ENCODE measurements at places on chromosomes 4 and X. TPM values are rescaled to one million over a fixed set of nuclear protein-coding genes. Genes with fewer than 3 reads are reported as not detected.

NFKB1 gene
- total RNA-seq, result 24.6 TPM

SLC10A4 gene
- total RNA-seq, result 2.0 TPM

TASL gene
- not detected for total RNA-seq

PFKFB1 gene
- total RNA-seq, result 0.77 TPM

PTPN13 gene
- total RNA-seq, result 70.5 TPM

BANK1 gene
- 0.44 TPM for total RNA-seq

MAP3K15 gene
- 2.0 TPM for total RNA-seq

AMER1 gene
- total RNA-seq, result 13.6 TPM

FAM149A gene
- 5.6 TPM for total RNA-seq

SPATA4 gene
- total RNA-seq, result not detected

ZNF81 gene
- 10.1 TPM for total RNA-seq

IGFBP7 gene
- 0.82 TPM for total RNA-seq

FMR1NB gene
- not detected for total RNA-seq

GAGE12E gene
- total RNA-seq, result not detected

RFC1 gene
- 69.3 TPM for total RNA-seq

OTUD6A gene
- total RNA-seq, result not detected

HAND2 gene
- total RNA-seq, result not detected

GRCh38 chr4:73856518-73856917 is 3.4 kb downstream of the PF4V1 start:
- DNase-seq, result no peak

GRCh38 chrX:112163906-112164305 is 81.3 kb upstream of the TRPC5 start:
- DNase-seq, result no peak

DNA sequence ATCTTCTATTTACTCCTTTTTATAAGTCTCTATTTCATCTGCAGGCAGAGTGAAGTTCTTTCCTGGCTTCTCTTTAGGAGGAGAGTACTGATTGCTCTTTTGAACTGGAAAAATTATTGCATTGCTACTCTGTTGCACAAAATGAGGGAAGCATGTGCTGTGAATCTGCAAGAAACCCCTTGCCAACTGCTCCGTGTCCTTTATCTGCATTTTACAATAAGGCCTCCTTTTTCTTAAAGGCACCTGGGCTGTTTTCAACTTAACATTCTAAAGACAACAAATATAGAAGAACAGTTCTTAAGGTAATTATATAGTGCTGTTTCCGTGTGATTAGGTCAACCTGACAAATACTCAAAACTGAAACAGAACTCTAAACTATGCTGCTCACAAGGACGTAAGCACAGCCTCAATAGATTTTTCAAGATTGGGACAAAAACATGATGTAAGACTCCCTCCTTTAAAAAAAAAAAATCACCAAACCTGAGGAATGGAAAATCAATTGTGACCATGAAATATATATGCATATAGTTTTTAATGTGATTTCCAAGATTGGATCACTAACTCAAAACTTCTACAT is 716.6 kb upstream of the INTU start:
- no peak for DNase-seq

DNA sequence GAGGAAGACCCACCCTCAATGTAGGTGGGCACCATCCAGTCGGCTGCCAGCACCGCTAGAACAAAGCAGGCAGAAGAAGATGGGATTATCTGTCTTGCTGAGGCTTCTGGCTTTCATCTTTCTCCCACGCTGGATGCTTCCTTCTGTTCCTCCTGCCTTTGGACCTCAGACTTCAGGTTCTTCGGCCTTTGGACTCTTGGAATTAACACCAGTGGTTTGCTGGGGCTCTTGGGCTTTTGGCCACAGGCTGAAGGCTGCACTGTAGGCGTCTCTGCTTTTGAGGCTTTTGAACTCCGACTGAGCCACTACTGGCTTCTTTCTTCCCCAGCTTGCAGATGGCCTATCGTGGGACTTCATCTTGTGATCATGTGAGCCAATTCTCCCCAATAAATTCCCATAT is 55.1 kb downstream of the PDLIM5 start:
- DNase-seq, result no peak

DNA sequence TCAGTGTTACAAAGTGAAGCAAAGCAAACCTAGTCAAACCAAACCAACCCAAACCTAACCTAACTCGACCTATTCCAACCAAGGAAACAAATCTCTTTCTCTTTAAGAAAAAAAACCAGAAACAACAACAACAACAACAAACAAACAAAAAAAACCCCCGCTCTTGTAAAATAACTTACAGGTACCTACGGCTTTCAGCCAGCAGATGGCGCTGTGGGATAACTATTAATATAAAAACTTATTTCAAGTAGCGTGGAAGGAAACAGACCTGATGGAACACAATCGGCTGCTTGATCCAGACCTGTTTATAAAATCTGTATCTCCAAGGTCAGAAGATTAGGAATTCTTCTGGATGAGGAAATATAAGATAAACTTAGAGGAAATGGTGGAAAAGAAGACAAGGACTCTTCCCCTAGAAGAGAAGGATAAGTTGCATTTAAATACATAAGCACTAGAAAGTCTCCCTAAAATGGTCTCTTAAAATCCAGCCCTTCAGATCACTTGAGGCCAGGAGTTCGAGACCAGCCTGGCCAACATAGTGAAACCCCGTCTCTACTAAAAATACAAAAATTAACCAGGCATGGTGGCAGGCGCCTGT is 34.4 kb upstream of the CDKL5 start:
- DNase-seq, result peak; percentile 67

DNA sequence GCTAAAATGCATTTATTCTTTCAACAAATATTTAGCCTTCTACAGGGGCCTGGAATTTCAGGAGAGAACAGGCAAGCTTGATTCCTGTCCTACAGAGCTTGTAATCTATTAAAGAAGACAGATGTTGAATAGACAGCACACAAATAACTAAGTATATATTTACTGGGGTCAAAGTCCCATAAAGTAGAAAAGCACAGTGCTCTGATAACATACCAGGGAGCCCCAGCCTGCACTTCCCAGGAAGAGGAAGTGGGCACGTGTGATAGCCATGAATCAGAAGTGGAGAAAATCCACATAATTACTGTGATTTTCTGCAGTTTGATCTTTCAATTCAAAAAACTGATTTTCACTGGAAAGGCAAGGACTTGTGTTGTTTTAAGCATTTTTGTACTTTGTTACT is 129.1 kb downstream of the EGF start:
- no peak for DNase-seq

DNA sequence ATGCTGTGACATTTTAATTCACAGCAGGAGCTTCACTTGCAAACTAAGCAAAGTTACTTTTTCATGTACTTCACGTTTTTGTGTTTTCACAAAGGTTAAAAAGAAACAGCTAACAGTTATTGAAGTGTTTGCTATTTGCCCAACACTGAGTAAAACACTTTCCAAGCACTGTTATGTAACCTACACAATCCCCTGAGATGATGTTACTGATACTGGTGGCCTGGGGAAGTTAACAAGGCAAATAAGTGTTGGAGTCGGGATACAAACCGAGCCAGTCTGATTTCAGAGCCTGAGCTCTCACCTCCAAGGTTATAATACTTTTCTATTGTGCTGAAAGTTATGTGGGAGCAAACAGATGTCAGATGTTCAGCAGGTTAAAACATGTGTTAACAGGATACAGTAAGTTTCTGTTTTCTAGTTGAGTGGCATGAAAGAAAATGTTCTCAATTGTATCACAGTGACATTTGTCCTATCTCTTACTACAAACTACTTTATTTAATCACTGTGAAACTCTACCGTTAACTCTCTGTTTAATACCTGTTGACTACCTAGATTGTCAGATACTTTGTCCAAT is 3.9 kb upstream of the CXCL13 start:
- no peak for DNase-seq

DNA sequence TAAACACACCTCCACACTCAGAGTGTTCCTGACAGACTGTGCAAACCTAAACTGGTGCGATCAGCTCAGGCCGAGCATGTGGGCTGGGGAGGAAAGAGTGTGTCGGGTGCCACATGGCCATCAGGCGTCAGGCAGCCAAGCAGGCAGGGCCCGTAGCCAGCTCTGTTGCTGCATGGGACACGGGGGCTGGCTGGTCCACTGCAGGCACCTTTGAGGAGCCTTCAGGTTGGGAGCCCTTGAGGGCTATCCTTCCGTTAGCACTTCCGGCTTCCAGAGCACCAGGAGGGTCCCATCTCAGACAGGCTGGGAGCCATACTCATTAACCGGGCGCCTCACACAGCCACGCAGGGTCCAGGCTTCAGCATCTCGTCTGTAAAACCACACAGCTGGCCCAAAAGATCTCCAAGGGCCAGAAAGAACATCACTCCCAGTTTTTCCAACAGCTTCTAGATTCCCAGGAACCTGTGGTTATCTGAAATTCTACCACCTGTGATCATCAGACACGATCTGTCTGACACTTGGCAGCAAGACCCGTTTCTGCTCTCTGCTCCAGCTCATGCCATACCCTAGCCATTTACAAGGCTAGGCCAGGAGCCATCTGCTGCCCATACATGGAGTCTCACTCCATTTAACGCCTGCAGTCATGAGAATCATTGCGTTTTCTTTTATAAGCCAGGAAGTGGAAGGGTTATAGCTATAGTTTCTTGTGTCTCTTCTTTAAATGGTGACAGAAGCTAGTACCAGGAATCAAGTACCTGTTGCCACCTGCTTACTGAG is 87.5 kb downstream of the NSUN7 start:
- DNase-seq, result no peak

DNA sequence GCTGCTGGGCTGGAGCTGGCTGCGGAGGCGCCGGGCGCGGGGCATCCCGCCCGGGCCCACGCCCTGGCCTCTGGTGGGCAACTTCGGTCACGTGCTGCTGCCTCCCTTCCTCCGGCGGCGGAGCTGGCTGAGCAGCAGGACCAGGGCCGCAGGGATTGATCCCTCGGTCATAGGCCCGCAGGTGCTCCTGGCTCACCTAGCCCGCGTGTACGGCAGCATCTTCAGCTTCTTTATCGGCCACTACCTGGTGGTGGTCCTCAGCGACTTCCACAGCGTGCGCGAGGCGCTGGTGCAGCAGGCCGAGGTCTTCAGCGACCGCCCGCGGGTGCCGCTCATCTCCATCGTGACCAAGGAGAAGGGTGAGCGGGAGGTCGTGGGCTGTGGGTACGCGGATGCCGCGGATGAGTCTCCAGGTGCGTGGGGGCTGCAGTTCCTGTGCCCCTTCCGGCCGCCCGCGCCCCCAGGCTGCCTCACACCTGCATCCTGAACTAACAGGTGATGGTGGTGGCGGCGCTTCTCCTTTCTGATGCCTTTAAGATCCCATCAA is 499 bp downstream of the CYP2U1 start:
- no peak for DNase-seq

DNA sequence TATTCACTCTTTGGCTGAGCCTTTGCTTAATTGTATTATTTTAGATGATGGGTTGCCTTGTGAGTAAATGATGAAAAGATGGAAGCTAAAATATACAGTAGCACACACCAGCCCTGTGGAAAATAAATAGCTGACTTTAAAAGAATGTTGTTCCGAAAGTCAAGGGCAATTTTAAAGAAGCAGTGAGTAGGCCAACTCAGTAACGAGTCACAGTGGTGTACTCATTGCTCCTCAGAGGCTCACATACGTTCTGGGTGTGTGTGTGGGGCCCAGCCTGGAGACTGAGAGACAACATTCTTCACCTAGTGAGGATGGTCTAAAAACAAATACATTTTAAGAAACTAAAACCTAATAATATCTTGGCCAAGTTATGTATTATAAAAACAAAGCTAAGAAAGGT is 640.3 kb downstream of the TRIML1 start:
- no peak for DNase-seq

GRCh38 chr4:146105464-146105863 is 70.1 kb upstream of the LSM6 start:
- no peak for DNase-seq

GRCh38 chr4:83552924-83553323 is 17.0 kb downstream of the GPAT3 start:
- DNase-seq, result no peak

DNA sequence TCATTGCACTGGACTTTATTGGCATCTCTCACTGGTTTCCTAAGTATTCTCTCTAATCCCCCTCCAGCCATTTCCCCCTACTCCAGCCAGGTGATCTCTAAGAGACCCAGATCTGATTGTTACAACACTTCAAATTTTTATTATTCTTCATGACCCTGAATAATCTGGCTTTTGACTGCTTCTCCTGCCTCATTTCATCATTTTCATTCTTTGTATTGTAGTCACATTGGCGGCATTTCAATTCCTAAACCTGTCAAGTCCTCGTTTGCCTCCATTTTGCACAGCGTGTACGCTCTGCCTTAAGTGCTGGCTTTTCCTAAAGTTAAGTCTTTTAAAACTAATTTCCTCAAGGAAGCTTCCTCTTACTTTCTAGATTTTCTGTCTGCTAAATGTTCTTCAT is 31.6 kb downstream of the UBE2K start:
- DNase-seq, result no peak

DNA sequence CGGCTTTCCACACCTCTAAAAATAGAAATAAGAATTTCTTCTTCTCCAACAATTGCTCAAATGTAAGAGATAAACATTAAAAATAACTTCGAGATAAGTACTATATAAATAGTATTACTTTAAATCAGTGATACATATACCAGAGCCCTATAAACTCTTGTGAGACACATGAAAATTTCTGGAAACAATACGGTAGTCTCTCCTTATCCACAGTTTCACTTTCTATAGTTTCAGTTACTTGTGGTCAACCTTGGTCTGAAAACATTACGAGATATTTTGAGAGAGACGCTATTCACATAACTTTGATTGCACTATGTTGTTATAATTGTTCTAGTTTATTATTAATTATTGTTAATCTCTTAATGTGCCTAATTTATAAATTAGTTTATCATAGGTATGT is 101.5 kb upstream of the CXXC4 start:
- no peak for DNase-seq

DNA sequence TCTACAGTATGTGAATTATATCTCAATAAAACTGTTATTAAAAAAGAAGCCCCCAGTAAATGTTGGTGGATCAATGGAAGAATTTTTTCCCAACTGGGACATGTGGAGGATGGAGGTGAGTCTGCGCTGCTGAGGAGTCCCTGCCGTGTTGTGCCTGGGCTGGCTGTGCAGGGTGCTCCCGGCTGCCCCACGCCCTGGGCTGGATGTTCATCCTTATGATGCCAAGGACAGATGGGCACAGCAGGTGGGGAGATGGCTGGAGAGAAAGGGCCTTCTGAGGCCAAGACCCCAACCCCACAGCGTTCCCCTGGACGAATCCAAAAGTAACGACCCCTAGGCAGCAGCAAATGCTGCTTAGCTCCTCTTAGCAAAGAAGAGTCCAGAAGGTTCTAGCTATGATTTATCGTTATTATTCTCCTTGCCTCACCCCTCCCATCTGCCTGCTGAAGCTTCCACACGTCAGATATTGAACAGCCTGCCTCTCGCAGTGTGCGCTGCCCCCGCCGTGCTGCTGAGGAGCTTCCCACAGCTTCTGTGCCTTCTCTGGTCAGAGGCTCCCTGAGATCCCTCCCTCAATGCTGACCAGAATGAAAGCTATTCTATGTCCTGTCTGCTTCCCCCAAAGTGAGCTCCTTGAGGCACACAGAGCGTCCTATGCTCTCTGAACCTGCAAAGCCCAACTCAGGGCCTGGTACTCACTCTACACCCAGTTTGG is 26.5 kb downstream of the HMX1 start:
- no peak for DNase-seq

GRCh38 chr4:95627709-95628108 is 78.9 kb upstream of the UNC5C start:
- DNase-seq, result no peak

All from neural crest cell (in vitro differentiated cells).